Activated naive CD4-positive, alpha-beta T cell treated with Interleukin-2 at 50 U/mL for 16 hours (primary cell): ENCODE measurements at places on chromosomes 7 and 10.

- DNase-seq, result no peak
These were observed 52.5 kb upstream of the MACC1 start for GRCh38 chr7:20269726-20270125.

DNA sequence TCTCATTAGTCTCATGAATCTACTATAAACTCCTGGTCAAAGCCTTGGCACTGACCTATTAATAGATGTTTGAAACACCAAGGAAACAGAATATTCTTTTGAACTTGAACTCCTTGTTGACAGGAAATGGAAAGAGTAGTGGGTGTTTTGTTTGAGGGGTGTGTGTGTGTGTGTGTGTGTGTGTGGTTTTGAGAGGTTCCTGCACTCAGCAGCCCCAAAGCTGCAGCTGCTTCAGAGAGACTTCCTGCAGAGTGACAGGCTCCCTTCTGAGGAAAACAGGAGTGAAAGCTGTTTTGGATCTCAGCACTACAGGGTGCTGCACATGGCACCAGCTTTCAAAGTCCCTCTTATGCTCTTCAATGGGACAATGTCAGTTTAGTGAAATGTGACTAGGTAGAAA is 546.5 kb upstream of the STEAP1 start:
- no peak for DNase-seq

GRCh38 chr10:130045091-130045652 is 65.5 kb downstream of the C10orf143 start:
- DNase-seq, result no peak

- DNase-seq, result peak; percentile 59
These were observed 202.7 kb downstream of the FAM107B start for GRCh38 chr10:14571866-14572507.

DNA sequence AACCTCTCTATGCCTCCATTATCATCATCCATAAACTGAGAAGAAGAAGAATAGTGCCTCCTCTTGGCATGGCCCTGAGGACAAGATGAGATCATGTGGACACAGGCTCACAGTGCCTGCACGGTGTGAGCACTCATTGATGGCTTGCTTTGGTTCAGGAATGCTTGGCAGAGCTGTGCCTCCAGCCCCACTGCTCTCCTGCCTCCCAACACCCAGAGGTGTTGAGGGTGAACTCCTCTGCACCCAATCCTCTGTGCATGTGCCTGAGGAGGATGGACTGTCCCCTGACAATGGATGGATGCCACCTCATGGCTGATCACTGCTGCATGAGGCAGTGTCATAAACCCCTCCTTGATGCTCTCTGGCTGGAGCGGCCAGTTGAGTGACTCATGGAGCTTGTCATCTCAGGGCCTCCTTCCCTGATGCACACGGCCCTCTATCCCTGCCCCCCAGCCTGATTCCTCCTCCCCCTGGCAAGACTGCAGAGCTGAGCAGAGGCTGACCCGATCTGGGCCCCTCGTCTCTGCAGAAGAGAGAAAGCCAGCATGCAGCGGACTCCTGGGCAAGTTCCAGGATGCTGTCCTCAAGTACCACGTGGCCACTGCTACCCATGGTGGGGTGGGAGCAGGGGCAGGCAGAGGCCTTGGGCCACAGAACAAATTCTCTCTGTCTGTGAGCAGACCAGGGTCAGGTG is 136.3 kb downstream of the KCNMA1 start:
- DNase-seq, result no peak

GRCh38 chr7:42162560-42163325 is 74.3 kb downstream of the GLI3 start:
- no peak for DNase-seq

GRCh38 chr7:45702751-45703150 is 128.6 kb downstream of the ADCY1 start:
- DNase-seq, result no peak

GRCh38 chr10:128739930-128740329 is 613.7 kb upstream of the MKI67 start:
- no peak for DNase-seq

DNA sequence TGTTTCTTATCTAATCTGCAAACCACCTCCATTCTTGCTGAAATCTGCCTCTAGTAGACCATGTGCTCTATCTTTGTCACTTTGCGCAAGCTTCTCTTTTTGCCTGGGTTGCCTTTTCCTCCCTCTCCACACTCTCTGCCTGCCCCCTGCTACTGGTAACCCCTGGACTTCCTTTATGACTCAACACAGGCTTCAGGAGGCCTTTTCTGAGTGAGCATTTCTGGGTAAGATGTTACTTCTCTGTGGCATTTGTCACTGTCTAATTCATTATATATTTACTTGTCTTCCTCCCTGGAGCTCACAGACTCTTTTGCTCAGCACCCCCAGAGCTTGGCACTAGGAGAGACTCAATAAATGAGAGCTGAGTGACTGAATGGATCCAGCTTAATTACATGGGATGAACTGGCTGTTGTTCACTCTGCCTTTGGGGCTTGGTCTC is 8.4 kb downstream of the GOLGA7B start:
- DNase-seq, result no peak

DNA sequence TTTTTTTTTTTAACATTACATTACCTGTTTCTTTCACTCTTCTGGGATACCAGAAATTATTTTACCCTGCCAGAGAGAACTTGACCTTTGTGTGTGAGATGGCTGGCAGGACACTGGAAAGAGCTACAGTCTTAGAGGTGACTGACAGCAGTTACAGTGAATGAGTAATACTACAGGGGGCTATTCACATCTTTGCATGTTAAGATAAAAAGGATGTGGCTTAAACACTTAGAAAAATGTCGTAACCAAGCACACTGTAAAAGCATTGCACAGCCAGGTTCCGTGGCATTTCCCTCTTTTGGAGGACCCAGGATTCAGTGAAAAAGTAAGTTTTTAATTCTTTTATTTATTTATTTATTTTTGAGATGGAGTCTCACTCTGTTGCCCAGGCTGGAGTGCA is 18.8 kb upstream of the TBC1D12 start:
- DNase-seq, result no peak

GRCh38 chr10:75736151-75736640 is 304.8 kb downstream of the LRMDA start:
- DNase-seq, result no peak
